Myometrial cell (primary cell): ENCODE measurements at places on chromosomes 1 and 21. TPM values are rescaled to one million over a fixed set of nuclear protein-coding genes. Genes with fewer than 3 reads are reported as not detected.

The PPFIA4 gene
- not detected in 2 replicates for total RNA-seq

The GSTM1 gene
- 31.0 and 32.3 TPM in 2 replicates for total RNA-seq

The PAQR6 gene
- total RNA-seq, result not detected in 2 replicates

The OR6N1 gene
- total RNA-seq, result not detected in 2 replicates

The C1QA gene
- not detected in 2 replicates for total RNA-seq

The SPRR4 gene
- not detected in 2 replicates for total RNA-seq

The RNF186 gene
- total RNA-seq, result not detected in 2 replicates

The KLHDC7A gene
- not detected in 2 replicates for total RNA-seq

The LINGO4 gene
- not detected in 2 replicates for total RNA-seq

The HAO2 gene
- not detected in 2 replicates for total RNA-seq

The HMCN1 gene
- total RNA-seq, result under 0.01 and 0.29 TPM in 2 replicates

The C4BPA gene
- total RNA-seq, result not detected in 2 replicates

The ANGPTL3 gene
- total RNA-seq, result not detected in 2 replicates
